ENCODE measurements at places on chromosomes 16 and 17. TPM values are rescaled to one million over a fixed set of nuclear protein-coding genes. Genes with fewer than 3 reads are reported as not detected.

GRCh38 chr16:56967733-56968132 lies 6.0 kb downstream of the CETP start:
- DNase-seq = no peak

SENP3 gene
- total RNA-seq = 57.6 TPM

DNA sequence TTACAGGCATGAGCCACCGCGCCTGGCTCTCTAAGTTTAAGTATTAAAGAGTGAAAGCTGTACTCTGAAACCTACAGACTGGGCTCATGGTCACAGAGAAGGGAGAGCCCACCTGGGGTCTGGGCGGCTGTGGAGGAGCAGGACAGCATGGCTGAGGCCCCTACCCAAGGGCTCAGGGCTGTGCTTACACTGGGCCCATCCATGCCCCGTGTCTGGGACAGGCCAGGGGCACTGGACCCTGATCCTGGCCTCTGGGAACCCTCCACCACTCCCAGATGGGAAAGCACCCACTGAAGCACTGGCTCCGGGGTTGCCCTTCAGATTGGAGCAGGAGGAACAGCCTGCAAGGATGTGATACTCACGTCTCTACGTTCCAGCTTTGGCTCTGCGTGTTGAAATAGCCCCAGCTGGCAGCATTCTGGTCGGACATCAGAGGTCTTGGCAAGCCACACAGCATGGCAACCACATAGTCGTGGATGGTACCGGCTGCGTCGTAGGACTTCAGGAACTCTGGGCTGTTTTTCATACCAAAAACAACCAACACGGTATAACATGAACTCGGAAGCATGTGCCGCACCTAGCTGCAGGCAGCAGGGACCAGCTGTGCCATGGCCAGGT lies 13.0 kb downstream of the SHPK start:
- no peak for DNase-seq

PTGES3L gene
- 0.38 TPM for total RNA-seq

DNA sequence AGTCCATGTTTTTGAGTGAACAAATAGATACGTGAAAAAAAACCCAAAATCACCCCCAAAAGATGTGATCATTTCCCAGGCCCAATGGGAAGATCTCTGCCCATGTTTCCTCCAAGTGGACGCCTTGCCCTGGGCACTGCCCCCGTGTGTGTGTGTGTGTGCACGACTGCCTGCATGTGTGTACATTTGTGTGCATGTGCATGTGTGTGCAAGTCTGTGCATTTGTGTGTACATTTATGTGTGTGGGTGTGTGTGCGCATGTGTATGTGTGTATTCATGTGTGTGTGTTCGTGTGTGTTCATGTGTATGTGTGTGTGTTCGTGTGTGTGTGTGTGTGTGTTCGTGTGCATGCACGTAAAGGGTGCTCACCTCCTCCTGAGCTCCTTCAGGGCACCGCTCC lies 16.8 kb upstream of the LRRC37A3 start:
- DNase-seq = no peak

ZNF423 gene
- 11.9 TPM for total RNA-seq

CCT6B gene
- 1.7 TPM for total RNA-seq

DNA sequence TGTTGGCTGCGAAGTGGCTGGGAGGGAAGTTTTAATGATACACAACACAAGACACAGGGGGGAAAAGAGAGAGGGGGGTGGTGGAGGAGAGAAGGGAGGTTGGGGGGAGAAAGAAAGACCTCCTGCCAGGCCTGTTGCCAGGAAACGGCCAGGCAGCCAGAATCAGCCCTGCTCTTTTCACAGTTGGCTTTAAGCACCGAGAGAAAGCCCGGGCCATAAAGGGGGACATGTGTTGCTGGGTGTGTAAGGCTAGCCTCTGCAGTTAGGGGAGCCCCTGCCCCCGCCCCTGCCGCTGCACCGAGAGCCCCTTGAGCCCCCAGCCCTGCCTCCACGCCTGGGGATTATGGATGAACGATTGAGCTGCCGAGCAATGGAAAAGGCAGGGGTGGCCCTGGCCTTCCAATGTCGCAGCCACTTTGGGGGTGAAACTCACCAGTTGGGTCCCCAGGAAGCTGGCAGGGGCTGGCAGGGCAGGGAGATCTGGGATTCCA lies 13.9 kb upstream of the WNT3 start:
- no peak for DNase-seq

DNA sequence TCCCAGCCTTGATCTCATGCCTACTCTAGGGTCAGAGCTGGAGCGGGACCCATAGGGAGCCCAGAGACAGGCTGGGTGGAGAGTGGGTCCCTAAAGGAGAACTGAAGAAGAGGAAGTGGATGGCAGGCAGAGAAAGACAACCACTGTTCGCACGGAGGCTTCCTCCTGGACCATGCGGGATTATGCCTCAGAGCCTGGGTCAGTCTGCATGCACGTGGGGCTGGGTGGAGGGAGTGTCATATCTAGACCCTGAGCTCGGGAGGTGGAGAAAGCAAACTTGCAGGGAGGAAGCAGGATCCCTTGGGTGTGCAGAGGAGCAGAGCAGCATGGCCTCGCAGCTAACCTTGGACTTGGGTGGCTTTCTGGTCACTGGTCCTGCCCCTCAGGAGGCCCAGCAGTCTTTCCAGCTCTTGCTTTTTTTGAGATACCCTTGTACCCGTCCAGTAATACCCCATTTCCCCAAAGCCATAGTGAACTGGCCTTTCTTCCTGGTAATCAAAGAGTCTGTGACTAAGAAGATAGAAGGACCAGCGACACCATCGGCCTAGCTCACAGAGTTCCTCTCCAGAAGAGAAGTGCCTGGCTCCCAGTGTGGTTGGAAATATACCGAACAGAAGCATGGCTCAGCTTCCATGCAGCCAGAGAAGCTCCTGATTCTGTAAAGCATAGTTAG lies 344.2 kb downstream of the CPPED1 start:
- peak; percentile 75 for DNase-seq

DNA sequence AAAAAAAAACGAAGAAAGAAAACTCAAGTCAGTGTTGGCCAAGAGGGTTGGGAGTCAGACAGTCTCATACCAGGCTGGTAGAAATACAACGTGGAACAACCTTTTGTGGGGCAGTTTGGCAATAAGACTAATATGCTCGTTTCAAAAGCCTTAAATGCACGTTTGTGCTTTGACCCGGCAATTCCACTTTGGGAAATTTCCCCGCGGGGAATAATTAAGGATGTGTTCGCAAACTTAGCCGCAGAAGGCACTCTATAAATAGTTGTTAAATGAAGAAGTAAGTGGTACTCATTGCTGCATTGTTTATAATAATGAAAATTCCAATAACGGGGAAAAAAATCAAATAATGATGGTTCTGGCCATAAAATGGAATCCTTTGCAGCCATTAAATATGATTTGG lies 664.8 kb upstream of the EEF2KMT start:
- no peak for DNase-seq

RNF222 gene
- total RNA-seq = not detected

DNA sequence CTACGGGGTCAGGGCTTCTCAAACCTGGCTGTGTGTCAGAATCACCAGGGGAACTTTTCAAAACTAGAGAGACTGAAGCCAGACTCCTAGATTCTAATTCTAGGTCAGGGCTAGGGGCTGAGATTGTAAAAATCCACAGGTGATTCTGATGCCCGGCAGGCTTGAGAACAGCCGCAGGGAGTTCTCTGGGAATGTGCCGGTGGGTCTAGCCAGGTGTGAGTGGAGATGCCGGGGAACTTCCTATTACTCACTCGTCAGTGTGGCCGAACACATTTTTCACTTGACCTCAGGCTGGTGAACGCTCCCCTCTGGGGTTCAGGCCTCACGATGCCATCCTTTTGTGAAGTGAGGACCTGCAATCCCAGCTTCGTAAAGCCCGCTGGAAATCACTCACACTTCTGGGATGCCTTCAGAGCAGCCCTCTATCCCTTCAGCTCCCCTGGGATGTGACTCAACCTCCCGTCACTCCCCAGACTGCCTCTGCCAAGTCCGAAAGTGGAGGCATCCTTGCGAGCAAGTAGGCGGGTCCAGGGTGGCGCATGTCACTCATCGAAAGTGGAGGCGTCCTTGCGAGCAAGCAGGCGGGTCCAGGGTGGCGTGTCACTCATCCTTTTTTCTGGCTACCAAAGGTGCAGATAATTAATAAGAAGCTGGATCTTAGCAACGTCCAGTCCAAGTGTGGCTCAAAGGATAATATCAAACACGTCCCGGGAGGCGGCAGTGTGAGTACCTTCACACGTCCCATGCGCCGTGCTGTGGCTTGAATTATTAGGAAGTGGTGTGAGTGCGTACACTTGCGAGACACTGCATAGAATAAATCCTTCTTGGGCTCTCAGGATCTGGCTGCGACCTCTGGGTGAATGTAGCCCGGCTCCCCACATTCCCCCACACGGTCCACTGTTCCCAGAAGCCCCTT lies 10.9 kb downstream of the STH start:
- no peak for DNase-seq

- no peak for DNase-seq
These were observed 173.0 kb upstream of the GOT2 start for GRCh38 chr16:58906981-58907715.

DNA sequence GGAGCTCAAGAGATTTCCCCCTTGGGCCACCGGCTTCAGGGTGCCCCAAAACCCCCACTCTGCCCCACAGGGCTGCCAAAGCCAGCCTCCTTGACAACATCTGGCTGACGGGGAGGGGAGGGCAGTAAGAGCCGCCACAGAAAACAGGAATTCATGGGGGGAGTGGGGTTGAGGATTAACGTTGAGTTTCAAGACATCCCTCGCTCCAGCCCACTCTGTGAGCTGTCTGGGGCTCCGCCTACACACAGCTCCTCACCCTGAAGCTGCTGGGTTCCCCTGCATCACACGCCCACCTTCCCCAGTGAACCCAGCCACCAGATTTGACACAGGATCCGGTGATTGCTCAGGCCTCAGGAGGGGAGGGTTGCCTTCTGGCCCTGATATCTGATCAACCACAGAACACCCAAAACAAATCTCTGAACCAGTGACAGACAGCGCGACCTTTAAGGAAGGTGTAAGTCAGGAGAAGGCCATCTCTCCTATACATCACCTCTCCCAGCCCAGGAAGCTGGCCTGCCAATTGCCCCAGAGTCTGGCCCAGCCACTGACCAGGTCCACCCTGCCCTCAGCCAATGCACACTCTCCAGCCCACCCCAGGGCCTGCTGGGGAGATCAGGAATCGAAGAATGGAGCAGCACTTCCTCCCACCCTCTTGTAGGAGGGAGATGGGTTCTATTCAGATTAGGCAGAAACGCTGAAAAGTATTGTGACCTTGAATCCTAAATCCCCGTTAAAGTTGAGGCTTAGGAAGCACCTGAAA lies 132.1 kb downstream of the CLEC16A start:
- no peak for DNase-seq

- no peak for DNase-seq
These were observed 6.8 kb downstream of the KRT38 start for GRCh38 chr17:41434005-41434404.

ADAD2 gene
- total RNA-seq = 0.52 TPM

DNA sequence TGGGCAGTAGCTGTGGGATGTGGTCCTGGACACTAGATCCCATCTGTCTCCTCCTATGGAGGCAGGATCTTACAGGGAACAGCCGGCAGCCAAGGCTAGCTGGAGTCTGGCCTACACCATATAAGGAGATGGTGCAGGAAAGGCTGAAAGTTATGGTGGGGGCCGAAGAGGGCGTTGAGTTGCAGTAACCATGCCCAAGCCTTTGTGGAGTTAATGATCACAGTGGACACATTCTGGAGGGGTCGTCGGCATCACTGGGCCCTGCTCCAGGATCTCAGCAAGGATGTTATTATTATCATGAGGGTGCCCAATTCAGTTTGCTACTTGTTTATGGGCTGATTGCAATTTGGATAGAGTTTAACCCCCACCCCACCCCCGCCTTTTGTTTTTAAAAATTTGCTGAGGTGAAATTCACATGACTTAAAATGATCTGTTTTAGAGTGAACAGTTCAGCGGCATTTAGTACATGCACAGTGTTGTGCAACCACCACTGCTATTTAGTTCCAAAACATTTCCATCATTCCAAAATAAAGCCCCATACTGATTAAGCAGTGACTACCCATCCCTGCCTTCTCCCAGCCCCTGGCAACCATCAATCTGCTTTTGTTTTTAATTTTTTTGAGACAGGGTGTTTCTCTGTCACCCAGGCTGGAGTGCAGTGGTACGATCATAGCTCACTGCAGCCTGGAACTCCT lies 184.3 kb upstream of the CACNG3 start:
- DNase-seq = no peak

C17orf67 gene
- total RNA-seq = 3.8 TPM

DNA sequence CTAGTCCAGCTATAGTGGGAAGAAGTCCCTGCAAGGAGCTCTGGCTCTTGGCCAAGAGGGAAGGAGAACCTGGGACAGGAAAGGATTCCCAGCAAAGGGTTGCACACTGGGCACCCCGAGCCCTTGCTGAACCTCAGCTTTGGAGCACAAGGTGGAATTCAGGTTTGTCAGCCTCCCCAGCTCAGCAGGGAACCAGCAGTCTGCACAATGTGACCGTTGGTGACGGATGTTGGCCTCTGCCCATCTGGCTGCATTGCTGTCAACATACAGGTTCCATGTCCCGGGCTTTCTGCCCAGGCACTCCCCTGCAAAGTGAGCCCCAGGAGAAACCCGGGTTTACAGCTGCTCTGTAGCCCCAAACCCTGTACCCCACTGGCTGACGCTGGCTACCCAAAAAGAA lies 6.7 kb downstream of the RPRML start:
- no peak for DNase-seq

GRCh38 chr17:27810211-27810901 lies 10.0 kb upstream of the NOS2 start:
- DNase-seq = no peak

- no peak for DNase-seq
These were observed 973 bp upstream of the KRT15 start for GRCh38 chr17:41519501-41520224.

- DNase-seq = no peak
These were observed 39.4 kb downstream of the ZNRF1 start for GRCh38 chr16:75038036-75038858.

DNA sequence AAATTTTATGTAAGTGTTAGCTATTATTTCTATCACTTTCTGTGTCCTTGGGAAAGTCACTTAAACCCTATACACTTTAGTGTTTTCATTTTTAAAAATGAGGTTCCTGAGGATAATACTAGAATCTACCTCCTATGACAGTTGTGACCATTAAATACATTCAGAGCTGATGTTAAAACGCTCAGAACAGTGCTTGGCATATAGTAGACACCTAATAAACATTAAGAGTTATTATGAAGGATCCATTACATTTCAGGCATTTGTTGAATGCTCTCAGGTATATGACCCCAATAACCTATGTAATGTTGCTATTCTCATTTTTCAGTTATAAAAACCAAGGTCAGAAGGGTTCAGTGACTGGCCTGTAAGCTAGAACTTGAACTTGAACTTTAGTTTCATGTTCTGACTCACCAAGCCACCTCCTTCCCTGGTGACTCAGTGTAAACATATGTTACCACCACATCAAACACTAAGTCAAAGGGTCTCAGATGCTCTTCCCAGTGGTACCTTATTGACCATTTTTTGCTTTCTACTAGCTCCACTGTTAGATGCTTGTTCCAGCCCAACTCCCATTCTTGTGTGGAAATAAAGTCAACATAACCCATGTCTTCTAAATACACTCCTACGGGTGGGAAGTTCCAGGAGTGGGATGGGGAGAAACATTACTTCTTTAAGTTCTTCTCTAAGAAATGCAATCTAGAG lies 47.6 kb downstream of the HSD17B2 start:
- DNase-seq = no peak
